ENCODE measurements at places on chromosomes 7 and 10.

GRCh38 chr7:44432381-44432977, 58.0 kb downstream of the NUDCD3 start:
- DNase-seq, result no peak

DNA sequence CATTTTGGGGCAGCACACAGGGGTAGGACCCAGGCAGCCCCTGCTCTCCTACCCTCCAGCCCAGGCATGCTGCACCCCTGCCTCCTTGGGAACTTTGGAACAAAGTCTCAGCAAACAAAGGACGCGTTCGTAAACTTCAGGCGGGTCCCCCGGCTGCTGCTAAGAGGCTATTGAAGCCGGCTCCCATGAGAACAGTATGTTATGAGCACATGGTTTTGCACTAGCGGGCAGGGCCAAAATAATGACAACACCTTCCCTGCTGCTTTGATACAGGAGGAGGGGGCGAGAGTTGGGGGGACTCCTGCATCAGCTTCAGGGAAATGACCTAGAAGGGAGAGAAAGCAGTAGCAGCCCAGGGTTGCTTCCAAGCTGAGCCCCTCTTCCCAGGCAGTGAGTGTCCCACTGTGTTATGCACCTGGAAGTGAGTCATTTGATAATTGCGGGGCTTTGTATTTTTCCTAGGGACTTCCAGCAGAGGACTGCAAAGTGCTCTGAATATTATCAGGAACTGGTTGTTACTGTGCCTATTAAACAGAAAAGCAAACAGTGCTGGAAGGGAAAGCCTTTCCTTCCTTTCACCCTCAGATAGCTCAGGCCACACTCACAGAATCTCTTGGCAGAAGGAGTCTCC, 6.9 kb downstream of the ITPRIP start:
- no peak for DNase-seq

DNA sequence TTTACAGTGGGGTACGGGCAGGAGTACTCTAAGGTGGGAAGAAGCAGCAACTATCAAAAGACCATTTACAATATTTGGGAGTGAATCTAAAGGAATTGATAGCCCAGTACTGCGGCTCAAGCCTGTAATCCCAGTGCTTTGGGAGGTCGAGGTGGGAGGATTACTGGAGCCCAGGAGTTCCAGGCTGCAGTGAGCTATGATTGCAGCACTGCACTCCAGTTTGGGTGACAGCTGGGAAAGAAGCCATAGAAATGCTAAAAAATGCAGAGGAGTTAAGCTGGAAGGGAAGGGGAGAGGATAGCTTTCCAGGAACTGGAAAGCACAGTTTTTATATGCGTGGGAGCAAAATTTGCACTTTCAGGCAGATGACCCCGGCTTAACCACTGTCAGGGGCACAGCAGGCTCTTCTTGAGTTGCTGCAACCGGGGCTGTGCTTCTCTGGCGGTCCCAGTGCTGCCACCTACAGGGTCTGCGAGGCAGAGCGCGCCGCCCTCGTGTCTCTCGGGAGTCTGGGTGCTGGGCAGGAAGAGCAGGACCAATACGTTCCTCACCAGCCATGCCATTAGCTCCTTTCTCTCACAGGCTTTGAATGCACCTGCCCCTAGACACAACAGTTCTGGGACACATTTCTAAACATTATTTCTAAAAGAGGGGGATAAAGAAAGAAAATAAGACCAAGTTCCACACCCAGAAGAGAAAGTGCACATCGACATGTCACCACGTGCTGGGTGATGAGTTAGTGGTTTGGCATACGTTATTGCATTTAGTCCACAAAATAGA, 10.1 kb upstream of the BMPER start:
- peak; percentile 70 for DNase-seq

- no peak for DNase-seq
These were observed 131.5 kb downstream of the GRM3 start for GRCh38 chr7:86775203-86775602.

GRCh38 chr10:73935895-73936294, 25.0 kb downstream of the PLAU start:
- no peak for DNase-seq

DNA sequence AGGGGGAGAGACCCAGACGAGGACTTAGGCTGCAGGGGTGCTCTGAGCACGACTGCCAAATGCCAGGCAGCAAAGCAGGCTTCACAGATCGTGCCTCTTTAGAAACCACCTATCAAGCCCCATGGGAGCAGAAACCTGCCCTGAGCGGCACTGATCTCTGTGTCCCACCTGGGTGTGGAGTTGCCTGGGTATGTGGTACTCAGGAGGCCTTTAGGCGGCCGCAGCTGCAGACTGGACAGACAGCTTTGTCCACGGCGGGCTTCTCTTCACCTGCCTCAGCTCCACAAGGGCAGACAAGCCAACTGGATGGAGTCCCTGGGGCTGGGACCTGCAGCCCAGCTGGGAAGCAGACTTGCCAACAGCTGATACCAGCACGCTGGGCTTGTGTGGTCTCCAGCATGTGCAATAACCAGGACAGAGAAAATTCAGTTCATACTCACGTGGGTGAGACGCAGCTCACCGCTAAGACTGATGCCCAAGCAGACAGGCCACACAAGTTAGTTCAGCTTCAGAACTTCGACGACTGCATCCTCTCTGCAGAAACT, 163.2 kb downstream of the EBF3 start:
- DNase-seq, result no peak

DNA sequence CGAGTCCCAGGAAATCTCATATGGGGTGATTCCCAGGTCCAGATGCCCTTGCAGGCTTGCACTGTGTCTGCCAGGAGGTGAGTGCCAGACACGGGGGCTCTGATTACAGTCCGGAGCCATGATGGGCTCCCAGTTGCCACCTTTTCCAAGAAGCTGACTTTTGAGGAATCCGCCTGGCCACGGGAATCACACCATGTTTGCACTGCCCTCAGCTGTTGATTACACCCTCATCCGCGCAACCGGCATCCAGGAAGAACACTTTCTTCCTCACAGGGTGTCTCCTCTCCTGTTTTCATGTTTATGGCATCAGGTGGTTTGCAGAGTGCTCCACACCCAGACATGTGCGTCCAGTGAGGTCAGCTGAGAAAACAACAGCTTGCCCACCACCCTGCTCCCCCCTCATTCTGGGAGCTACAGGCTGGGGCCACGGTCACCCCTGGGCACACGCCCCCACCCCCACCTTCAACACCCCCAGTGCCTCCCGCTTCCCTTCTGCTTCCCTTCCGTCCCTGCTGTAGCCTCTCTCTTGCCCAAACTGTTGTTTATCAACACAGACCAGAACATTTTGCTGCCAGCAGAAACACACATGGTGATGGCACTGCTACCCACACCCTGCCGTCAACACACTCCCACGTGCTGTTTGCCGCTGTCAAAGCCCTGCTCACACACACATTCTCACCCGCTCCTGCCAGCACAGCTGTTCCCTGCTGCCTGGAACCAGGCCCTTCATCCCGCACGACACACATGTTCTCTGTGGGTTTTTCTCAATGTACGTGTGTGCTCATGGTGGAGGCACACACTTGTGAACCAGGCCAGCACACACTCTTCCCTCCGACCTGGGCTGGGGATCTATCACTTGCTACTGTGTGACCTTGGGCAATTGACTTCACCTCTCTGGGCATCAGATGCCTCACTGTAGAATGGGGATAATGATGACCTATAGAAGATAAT, 35.8 kb downstream of the DDIT4 start:
- DNase-seq, result no peak

DNA sequence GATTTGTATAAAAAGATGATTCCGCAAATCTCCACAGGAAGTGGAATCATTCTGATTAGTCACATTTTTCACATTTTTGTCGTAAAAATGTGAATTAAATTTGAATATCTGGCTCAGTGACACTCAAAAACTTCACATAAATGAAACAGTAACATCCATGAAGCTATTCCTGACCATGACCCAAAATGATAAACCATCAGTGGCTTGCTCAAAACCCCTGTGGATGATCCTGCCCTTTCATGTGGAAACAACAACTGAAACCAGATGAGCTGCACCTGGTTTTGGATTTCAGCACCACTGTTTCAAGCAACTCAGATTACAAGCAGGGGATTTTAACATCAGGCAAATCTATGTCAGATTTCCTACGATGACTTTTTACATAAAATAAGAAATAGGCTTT, 80.3 kb downstream of the AMPH start:
- DNase-seq, result no peak

- no peak for DNase-seq
These were observed 22.3 kb upstream of the SFMBT2 start for GRCh38 chr10:7432884-7433726.

DNA sequence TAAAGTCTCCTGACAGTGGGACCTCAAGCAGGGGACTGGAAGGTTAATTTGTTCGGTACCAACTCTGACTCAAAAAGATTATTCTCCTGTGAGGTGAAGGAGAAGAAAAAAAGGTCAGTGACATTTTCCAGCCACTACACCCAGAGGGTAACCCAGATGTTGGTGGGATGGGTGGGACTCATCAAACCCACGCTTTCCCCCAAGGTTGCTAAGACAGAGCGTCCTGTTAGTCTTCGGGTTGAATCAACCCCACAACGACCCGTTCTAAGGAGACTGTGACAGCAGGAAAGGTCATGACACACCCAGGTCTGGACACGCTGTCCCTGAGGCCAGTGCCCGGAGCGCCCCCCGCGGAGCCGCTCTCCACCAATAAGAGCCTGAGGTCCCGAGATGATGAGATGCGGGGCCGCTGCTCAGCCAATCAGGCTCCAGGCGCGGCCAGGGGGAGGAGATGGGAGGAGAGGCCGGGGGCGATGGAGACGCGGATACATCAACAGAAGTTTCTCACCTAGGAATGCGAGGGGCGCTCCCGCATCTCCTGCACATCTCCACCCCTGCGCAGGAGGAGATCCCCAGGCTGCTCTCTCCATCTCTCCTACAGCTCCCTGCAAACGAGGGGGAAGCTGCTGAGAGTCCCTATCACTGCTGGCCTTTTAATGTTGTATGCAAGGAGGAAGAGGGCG, at the start of gene WNT16:
Gene WNT16 (plus strand): TSS at position 493 of the 683 bp plus-strand sequence. CDS start 293 bp downstream, outside the sequence.
- no peak for DNase-seq

- no peak for DNase-seq
These were observed 43.4 kb upstream of the PPIF start for GRCh38 chr10:79303631-79304478.

DNA sequence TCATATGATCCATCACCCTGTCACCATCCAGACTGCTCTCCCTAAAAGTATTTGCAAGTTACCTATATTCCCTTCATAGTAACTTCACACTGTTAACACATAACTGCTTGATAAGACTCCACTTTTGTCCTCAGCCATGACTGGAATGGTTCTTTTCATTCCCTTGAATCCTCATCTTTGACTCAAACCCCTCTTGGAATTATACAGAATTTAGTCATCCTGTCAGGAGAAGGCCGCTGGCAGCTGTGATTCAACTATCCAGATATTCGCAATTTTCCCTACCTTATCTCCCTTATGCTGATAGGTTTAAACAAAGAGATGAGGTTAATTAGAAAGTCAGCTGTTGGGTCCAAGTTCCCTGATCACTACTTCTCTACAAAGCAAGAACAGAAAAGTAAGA, 143.0 kb upstream of the HPS1 start:
- DNase-seq, result no peak

DNA sequence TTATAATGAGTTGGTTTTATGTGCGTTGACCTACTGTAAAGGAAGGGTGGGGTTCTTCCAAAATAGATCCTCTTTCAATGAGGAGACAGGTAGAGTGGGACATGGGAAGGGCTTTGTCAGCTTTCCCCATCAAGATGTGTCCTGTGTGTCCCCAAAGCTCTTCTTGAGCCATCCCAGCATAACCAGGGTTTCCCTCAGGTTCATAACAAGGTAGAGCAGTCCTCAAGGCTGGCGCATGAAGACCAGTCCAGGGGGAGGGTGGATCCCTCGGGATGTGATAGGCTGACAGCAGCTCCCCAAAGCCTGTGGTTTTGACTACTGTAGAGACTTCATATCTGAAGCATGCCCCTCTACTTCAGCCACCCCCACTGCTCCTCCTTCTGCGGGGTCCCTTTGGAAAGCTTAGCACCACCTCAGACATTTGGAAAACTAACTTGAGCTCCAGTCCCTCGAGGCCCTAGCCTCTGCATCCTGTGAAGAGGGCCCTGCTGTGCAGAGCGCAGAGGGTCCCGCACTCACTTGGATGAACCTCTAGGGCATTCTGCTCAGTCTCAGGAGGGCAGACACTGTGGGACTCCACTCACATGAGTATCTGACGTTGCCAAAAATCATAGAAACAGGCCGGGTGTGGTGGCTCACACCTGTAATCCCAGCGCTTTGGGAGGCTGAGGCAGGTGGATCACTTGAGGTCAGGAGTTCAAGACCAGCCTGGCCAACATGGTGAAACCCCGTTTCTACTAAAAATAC, 1.1 kb upstream of the GIMAP8 start:
- DNase-seq, result no peak

DNA sequence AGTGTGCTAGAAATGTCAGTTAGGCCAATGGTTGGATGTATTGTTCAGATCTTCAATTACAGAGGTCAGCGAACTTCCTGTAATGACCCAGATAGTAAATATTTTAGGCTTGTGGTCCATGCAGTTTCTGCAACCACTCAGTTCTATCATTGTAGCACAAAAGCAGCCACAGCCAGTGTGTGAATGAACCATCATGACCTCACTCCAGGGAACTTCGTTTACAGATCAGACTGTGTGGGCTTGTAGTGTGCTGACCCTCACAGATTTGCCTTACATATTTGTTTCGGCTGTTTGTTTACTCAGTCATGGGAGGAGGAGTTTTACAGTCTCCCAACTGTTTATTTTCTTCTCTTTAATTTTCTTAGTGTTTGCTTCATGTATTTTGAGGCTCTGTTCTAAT, 55.4 kb downstream of the LANCL2 start:
- no peak for DNase-seq

DNA sequence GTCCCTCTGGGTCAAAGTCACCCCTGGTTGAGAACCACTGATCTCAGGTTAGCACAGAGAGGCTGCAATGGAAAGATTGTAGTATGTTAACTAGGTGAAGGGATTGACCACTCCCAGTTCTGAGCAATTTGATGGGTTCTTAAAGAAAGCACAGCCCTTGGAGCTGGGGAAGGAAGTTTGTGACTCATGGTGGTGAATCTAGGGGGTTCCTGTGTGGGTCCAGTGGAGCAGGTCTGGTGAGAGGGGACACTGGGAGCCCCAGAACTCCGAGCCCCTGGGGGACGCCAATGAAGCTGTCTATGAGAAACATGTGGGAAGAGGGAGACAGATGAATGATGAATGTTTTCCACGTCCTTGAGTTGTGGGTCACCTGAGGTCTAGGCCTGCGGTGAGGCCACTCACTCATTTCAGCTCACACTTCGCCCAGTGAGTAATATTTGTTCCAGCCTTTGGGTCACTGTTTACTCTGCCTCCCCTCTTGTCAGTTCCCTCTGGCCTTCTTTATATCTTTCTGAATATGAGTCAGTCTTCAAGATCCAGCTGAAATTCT, 341.9 kb downstream of the LRMDA start:
- no peak for DNase-seq

- no peak for DNase-seq
These were observed 1025.8 kb upstream of the LRRN3 start for GRCh38 chr7:110065121-110065520.

GRCh38 chr10:132489053-132489703, 48.4 kb upstream of the INPP5A start:
- DNase-seq, result no peak

- DNase-seq, result no peak
These were observed 34.3 kb downstream of the ABLIM1 start for GRCh38 chr10:114623661-114624294.

- no peak for DNase-seq
These were observed 202.4 kb downstream of the PLXNA4 start for GRCh38 chr7:132373879-132374278.

GRCh38 chr10:114166043-114166442, 8.0 kb downstream of the CCDC186 start:
- DNase-seq, result no peak

GRCh38 chr10:7159928-7160327, 250.9 kb downstream of the SFMBT2 start:
- DNase-seq, result no peak

All from activated naive CD4-positive, alpha-beta T cell treated with anti-CD3 and anti-CD28 coated beads, Interleukin-2, amount 50 U/mL, for 16 hours (primary cell).